HS-5 (cell line): ENCODE measurements at places on chromosomes 16 and 17.

- DNase-seq = no peak
These were observed 58.9 kb upstream of the CLEC3A start for GRCh38 chr16:77963185-77964044.

DNA sequence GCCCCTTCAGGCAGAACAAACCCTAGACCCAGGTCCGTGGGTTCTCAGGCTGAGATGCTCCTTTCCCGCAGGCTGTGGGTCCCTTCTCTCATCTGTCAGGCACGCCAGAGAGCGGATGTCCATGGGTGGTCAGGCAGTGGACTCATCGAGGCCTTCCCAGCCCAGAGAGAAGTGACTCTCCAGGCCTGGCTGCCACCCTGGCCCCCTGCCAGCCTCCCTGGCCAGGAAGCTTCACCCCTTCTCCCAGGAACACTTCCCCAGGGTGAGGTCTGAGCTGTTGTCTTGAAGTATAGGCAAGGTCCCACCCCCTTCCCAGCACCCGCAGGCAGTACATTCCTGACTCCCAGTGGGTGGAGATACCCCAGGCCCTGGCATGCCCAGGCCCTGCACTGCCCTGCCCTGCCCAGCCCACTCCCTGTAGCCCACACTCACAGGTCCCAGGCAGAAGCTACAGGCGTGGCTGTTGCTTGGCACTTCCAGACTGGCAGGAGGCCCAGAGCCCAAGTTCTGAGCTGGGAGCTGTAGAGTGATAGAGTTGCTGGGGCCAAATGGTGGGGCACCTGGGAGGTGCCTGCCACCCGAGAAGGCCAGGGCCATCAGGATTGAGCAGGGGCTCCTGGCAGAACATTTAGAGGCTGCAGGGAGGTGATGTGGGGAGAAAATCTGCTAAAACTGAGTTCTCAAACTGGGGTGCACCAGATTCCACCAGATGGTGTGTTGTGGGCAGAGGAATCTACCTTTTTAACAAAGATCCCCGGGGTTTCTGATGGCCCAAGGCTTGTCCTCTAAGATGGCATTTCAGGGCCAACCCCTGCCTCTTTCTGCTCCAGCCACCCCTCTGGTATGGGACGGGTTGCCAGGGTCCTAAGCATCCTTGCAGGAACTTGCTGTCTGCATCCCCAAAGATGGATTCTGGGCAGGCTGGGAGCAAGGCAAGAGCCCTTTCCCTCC, 6.7 kb downstream of the ITGA3 start:
- DNase-seq = no peak

DNA sequence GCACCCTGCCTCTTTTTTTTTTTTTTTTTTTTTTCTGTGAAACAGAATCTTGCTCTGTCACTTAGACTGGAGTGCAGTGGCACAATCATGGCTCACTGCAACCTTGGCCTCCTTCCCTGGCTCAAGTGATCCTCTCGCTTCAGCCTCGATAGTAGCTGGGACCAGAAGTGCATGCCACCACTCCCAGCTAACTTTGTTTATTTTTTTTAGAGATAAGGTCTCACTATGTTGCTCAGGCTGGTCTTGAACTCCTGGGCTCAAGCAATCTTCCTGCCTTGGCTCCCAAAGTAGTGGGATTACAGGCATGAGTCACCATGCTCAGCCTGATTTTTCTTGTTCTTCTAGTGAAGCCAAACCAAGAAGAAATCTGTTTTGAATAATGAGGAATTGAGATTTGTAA, 25.0 kb downstream of the CDK12 start:
- no peak for DNase-seq

DNA sequence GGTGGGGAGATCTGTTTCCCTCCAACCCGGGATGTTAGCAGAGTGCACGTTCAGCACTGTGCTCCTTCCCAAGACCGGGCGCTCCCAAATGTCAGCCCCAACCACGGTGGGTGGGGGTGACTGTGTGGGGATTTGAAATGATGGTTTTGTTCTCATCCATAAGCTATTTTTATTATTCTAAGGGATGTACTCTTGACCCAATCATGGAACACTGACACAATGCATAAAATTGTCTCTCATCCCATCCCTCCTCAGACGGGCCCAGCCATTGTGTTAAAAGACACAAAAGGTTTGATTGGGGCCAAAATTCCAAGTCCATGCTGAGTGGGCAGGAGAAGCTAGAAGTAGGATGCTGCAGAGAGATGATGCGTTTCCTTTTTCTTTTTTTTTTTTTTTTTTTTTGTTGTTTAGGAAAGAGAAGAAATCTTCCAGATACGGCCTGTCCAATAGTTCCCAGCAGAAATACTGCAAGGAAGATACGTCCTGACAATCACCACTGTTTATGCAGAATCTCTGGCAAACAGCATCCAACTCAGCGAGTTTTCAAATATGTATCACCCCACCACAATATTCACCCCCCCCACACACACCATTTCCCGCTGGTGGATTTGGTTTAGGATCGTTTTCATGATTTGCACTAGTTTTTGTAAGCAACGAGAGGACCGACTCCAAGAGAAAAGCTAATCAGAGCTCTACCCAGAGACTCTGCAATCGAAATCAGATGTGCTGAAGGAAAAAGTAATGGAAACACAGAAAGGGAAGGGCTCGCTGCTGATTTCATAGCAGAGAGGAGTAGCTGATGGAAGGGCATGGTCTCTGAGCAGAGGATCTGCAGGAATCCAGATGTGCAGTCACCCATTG, 163.5 kb upstream of the DYNLRB2 start:
- no peak for DNase-seq

- DNase-seq = peak; percentile 30
These were observed 7.5 kb upstream of the CDH5 start for GRCh38 chr16:66359012-66359411.

GRCh38 chr17:76265624-76266243, 586 bp downstream of the UBALD2 start:
- no peak for DNase-seq

DNA sequence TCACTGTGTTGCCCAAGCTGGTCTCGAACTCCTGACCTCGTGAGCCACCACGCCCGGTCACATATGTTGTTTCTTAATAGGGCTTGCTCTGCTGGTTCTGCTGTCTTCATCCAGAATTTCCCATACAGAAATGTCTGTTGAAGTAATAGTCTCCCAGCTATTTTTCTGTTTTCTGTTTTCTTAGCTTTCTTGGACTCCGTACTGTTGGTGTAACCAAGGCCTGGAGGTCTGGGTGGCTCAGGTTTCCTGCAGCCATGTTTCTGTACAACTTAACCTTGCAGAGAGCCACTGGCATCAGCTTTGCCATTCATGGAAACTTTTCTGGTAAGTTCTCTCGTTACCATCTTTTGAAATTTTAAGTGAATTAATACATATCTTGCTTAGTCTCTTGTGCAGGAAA, 2.8 kb downstream of the SF3B3 start:
- DNase-seq = no peak

DNA sequence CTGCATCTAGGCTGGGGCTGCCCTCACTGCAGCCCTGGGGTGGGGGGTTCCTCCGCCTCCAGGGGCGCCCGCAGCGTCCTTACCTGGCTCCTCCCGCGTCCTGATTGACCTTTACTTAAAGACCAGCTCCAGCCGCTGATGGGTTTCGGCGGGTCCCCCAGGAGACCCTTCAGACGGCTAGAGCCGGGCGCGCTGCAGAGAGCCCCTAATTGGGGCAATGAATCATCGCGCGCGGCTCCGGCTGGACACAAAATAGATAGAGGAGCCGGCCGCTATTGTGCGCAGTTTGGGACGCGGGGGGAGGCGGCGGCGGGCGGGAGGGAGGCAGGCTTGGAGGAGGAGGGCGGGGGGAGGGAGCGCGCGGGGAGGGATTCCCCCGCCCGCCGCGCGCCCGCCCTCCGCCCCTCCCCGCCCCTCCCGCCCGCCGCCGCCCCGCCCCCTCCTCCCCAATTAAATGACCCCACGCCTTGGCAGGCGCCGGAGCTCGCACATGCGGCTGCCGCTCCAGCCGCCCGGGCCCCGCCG, 56.5 kb upstream of the CIBAR2 start:
- DNase-seq = no peak

DNA sequence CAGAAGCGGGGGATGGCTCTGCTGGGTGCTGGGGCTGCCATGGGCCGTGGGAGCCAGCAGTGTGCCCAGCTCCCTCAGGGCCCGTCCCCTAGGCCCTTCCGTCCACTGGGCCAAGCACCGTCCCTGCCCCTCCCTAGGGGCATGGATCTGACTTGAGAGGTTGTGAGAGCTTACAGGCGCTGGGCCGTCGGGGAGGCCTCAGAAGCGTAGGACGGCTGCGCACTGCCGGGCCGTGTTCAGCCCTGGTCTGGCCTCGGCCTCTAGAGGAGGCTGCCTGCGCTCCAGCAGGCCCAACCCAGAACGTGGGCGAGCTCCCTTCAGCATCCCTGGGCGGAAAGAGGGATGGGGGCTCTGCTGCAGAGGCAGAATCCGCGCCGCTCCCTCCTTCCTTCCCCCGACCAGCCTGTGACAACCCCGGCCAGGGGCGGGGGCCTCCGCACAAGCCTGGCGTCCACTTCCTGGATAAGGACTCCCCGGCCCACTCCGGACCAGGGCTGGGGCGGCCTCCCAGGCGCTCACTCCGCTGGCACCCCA, 685 bp upstream of the MPG start:
- no peak for DNase-seq

GRCh38 chr17:8836821-8837562, 30.5 kb downstream of the PIK3R6 start:
- DNase-seq = no peak

DNA sequence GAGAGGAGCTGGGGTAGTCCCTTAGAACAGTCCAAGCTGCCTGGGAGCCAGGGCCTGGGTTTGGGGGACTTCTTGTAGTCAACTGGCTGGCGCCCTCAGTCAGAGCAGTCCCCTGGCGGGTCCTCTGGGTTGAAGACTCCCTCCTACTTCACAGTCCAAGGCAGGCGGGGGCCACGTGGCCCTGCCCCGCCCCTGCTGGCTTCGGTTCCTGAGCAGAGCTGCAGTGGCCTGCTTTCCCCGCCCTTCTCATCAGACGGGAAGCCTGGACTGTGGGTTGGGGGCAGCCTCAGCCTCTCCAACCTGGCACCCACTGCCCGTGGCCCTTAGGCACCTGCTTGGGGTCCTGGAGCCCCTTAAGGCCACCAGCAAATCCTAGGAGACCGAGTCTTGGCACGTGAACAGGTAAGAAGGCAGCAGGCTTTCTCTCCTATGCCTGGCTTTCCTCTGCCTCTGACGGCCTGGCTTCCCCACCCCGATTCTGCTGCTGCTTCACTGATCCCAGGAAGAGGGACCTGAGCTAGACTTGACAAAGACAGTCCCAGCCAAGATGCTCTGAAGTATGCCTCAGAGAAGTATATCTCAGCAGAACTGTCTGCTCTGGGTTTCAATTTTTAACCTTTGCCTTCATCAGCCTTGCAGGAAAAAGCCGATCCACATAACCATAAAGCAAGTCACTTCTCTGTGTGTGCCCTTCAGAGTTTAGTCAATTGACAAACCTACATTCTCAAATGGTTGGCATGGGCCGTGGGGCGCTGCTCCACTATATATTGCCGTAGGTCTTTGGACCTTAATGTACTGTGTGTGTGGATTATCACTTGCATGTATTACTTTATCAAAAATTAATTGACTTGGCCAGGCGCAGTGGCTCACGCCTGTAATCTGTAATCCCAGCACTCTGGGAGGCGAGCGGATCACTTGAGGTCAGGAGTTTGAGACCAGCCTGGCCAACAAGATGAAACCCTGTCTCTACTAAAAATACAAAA, 56.3 kb downstream of the SF3B3 start:
- DNase-seq = no peak

- DNase-seq = no peak
These were observed 15.1 kb upstream of the CYTH1 start for GRCh38 chr17:78797213-78797612.

DNA sequence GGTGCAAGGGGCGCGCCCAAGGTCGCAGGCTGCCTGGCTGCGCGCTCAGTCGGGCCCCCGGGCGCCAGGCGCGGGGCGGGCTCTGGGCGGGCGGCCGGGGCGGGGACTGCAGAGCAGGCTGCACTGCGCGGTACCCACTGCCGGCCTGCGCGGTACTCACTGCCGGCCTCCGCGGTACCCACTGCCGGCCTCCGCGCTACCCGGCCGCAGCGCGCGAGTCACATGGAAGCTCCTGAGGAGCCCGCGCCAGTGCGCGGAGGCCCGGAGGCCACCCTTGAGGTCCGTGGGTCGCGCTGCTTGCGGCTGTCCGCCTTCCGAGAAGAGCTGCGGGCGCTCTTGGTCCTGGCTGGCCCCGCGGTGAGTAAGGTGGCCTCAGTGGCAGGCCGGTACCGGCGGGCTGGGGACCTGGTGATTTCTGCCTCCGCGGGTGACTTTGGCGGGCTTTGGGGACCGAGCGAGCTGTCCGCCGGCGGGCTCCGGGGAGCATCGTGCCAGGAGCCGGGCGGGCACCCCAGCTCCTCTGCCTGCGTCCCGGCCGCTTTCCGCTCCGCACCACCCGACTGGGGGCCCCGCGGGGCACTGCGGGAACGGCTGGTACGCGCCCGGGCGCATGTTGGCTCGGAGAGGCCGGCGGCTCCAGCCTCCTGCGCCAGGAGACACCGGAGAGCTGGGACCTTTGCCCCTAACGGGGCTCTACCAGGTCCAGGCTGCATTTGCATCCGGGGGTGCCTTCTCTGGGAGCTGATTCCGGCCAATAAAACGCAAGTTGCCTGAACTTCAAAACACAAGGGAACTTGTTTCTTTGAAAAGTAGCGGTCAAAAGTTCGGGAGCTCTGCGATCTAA, at the start of gene SLC47A1:
SLC47A1 (plus strand) TSS at position 137 of the 844 bp plus-strand sequence; CDS start at position 223, 86 bp downstream.
- DNase-seq = no peak

- no peak for DNase-seq
These were observed 2.5 kb downstream of the PSME3 start for GRCh38 chr17:42835732-42836131.

DNA sequence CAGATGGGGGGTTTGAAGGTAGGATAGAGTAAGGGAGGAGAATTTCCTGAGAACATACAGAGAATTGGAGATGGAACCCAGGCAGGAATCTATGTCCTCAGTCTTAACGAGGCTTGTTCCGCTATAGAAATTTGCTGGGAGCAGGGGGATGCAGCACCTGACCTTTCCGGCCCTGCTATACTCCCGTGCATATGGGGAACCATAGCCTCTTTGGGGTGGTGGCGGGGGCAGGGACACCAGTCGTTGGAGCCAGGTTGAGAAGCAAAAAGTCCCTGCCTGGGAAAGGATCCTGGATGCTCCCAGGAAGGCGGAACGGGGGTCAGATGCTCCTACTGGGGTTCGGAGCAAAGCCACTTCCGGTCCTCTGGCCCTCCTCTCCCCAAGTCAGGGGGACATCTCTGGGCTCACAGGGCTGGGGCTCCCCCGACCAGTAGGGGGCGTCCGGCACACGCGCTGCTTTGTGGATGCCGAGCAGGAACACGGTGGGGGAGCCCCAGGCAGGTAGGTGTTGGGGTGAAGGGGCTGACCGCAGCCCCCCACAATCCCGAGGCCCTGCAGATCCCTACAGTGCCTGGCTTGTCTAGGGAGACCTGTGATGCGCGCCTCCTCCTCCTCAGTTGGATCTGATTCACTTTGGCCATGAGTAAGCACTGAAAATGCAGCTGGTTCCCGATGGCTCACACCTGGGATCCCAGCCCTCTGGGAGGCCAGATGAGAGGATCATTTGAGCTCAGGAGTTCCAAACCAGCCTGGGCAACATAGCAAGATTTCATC, 15.5 kb upstream of the TFAP4 start:
- DNase-seq = peak; percentile 53

- DNase-seq = no peak
These were observed 38.7 kb upstream of the RHOT1 start for GRCh38 chr17:32103476-32104113.

GRCh38 chr17:16515933-16516332, 23.9 kb upstream of the LRRC75A start:
- DNase-seq = no peak

- DNase-seq = no peak
These were observed 2.1 kb downstream of the HERPUD1 start for GRCh38 chr16:56933828-56934598.
